Activated CD4-positive, alpha-beta T cell treated with anti-CD3 and anti-CD28 coated beads, Interleukin-2, amount 50 U/mL, for 48 hours (primary cell): ENCODE measurements at places on chromosomes 7 and 10.

DNA sequence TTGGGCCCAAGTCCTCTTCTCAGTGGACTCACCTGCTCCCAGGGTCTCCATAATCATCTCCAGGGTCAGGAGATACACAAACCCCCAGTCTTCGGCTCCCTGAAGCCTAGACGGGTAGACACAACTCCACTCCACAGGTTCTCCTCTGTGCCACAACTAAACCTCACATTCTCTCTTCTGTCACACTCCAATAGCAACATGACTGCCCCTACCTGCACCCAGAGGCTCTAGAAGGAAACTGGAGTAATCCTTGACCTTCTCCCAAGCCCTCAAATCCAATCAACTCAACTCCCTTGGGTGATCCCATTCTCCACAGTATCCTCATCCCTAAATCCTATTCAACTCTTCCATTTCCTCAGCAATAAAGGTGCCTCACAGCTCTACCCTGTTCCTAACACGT, 16.2 kb downstream of the HNRNPF start:
- DNase-seq: no peak

GRCh38 chr10:73900064-73900463, 10.9 kb upstream of the PLAU start:
- no peak for DNase-seq

GRCh38 chr7:26620352-26620751, 244.0 kb downstream of the SKAP2 start:
- DNase-seq: peak; percentile 6

GRCh38 chr7:27392477-27392876, 149.9 kb downstream of the EVX1 start:
- DNase-seq: no peak
